ENCODE measurements at places on chromosomes 11 and 22. TPM values are rescaled to one million over a fixed set of nuclear protein-coding genes. Genes with fewer than 3 reads are reported as not detected.

BACE1 gene
- 0.27 TPM for total RNA-seq

MRGPRF gene
- total RNA-seq: not detected

DNA sequence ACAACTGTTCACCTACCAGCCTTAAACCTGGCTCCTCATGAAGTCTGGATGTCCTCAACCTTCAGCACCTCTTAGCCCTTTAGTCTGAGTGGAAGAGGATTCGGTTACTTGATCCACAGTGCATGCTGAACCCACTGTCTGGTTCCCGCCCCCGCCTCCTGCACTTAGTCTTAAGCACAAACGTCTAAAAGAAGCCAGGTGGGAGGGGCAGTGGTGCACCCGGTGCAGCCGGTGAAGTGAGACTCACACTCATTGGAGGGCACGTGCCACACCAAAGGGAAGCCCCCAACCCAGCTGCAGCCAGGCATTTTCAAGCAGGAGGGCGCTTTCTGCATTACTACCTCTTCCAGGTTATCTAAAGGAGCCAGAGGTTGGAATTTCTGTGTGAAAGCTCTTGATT lies 146.8 kb downstream of the COMMD9 start:
- no peak for DNase-seq

DNA sequence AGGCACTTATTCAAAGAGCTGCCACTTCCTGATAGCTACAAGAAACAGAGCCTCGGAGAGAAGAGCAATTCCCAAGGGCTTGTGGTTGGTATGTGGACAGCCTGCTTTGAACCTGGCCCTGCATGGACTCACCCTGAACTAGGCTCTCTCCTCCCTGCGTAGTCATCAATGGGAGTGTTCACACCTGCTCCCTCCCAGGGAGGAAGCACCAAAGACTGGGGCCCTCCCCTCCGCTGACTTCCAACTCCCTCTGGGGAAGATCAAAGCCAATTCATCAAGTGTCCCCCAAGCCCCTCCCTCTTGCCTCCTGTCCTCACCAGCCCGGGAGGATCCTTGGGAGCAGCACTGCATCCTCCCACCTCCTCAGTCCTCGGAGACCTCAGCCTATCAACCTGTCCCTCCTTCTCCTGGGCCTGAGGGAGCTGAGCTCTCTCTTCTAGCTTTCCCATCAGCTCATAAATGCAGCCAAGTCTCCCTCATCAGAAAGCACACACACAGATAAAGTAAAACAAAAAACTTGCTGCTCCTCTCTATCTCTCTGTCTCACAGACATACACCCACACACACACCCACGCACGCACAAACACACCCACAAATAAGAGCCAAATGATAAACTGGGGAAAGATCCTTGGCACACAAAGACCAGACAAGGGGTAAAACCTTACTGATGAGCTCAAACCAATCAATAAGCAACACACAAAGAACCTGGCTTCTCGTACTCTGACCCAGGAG lies 3.3 kb downstream of the A4GALT start:
- no peak for DNase-seq

GRCh38 chr22:49777569-49778249 lies 50.0 kb downstream of the BRD1 start:
- no peak for DNase-seq

DNA sequence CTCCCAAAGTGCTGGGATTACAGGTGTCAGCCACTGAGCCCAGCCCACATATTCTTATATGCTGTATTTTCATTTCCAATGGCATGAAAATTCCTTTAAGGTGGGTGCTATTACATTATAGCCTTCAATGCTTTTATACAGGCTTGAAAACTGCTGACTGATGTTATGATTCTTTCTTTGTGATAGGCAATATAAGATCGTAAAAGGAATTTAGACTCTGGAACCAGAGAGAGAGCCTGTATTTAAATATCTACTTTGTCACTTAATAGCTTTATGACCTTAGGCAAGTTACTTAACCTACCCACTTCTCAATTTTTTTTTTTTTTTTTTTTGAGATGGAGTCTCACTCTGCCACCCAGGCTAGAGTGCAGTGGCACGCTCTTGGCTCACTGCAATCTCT lies 26.2 kb downstream of the AGBL2 start:
- DNase-seq: no peak

Measured in activated T-helper 1 cell treated with anti-CD3 and anti-CD28 coated beads, Interleukin-12 subunit alpha, Interleukin-12 subunit beta, Interleukin-2, Interleukin-4 antibody, amounts not matched to agents 30 ng/mL and 10 ng/mL and 1 ng/mL, durations not matched to agents 14 hours and 24 hours and 36 hours (primary cell).